ENCODE measurements at places on chromosomes 7 and 10.
A peak's percentile ranks its signal among the peaks of the same experiment; 100 is the strongest.

DNA sequence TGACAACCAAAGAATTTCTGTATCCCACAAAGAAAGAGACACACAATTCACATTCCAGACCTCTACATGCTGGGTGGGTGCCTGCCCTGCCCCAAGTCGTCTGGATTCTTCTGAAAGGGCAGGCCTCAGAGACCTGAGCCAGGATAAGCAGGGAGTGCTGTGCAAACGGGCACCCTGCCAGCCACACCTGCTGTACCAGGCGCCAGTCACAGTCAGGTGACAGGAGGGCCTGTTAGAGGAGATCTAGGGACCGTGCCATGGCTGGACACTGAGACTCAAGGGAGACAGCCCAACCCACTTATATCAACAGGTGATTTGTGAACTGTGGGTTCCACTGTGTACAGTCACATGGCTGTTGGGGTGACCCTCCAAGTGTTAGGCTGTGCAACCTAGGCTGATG, 103.1 kb upstream of the AFAP1L2 start:
- DNase-seq = no peak

GRCh38 chr7:99201027-99201426, 6.9 kb downstream of the KPNA7 start:
- DNase-seq = no peak

GRCh38 chr7:123941391-123942180, 16.5 kb downstream of the SPAM1 start:
- no peak for DNase-seq

DNA sequence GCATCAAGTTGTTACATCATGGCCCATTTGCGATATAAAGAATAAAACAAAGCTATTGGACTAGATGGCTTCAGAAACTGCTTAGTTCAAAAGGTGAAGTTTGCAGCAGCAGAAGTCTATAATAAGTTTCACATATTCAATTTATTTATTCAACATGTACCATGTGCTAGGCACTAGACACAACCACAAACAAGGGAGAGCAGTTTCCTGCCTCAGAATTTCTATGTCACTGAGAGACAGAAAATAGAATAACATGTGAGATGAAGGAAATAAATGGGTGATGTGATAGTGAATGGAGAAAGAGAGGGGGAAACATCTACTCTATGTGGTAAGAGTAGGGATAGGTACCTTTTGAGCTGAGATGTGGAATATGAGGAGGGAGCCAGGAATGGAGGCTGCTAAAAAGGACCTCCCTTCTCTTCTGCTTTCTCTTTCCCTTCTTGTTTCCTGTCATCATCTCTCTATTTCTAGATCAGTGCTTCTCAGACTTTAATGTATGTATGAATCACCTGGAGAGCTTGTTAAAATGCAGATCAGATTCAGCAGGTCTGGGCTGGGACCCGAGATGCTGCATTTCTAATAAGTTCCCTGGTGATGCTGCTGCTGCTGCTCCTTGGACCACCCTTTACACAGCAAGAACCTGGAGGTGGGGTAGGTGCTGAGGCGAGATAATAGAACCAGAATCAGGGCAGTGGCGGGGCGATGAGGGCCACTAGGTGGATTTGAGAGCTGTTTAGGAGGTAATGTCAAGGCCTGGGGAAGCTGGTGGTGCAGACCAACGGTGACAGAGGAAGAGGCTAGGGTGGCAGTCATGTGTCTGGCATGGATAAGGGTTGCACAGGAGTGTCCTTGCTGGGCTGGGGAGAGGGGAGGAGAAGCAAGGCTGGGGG, 13.7 kb upstream of the INMT start:
- DNase-seq = no peak

DNA sequence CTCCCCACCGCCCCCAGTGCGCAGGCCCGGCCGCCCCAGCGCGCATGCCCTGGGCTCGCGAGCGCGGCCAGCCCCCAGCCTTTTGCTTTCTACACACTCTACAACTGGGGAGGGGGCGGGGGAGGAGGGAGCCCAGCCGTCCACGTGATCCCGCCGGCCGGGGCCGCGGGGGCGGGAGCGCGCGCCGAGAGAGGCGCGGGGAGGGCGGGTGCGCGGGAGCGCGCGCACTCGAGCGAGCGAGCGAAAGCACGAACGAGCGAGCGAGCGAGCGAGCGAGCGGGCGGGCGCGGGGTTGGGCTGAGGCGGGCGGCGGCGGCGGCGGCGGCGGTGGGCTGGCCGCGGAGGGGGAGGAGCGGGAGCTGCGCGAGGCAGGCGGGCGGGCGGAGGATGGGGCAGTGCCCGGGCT, at the start of gene AUTS2:
Gene AUTS2 (plus strand): TSS at position 395 of the 406 bp plus-strand sequence. CDS start 1,179 bp downstream, outside the sequence.
- DNase-seq = peak; percentile 98

DNA sequence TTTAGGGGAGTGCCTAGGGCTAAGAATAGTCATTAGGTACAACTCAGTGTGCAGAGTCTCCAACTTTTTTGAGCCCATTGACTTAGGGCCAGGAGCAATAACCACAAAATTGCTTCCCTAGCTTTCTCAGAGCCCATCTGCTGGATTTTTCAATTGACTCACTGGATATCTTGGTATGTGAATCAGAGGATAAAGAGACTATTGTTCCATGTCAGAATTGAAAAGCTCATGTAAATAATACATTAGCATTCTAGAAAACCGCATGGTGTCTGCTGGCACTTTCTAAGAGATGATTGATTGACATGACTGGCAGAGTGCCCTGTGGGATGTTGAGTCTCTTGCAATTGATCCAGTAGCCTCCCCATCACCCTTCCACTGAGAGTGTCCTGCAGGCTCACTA, 246.2 kb downstream of the CCDC7 start:
- DNase-seq = no peak

DNA sequence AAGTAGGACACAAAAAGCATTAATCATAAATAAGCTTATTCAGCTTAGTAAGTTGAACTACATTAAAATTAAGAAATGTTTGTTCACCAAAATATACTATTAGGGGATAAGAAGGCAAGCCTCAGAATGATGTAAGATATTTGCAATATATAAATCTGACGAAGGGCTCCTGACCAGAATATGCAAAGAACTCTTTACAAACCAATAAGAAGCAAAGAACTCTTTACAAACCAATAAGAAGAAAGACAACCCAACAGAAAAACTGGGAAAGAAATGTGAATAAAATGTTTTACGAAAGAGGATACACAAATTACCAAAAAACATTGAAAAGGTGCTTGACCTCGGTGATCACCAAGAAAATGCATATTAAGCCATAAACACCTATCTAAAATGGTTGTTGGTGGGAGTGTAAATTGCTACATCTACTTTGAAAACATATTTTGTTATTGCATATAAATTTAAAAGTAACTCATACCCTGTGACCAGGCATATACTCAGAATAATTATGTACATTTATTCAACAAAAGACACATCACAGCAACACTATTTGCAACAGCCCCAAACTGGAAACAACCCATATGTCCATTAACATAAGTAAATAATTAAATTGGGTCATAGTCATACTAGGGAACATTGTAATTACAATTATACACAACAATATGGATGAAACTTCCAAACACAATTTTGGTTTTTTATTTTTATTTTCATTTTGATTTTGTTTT, 83.3 kb upstream of the CTBP2 start:
- no peak for DNase-seq

GRCh38 chr10:91758303-91759146, 39.7 kb upstream of the TNKS2 start:
- DNase-seq = peak; percentile 47

GRCh38 chr7:16697507-16698199, 51.7 kb downstream of the BZW2 start:
- DNase-seq = no peak

DNA sequence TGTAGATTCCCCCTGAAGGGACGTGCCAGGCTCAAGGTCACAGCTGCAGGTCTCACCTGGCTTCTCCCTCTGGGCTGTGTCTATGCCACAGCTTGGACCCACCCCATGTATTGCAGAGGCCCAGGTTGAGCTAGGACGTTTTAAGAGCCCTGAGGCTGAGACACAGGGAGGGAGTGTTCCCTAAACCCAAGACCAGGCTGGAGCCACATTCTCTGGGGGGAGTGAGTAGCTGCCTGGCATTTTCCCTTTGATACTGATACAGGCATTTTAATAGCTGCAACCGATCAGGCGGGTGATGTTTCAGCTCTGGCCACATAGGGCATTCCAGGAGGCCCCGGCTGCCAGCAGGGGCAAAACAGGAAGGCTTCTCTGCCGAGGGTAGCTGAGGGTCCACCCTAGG, 13.4 kb downstream of the COL13A1 start:
- DNase-seq = no peak

GRCh38 chr10:86423739-86424138, 57.1 kb upstream of the GRID1 start:
- DNase-seq = no peak

DNA sequence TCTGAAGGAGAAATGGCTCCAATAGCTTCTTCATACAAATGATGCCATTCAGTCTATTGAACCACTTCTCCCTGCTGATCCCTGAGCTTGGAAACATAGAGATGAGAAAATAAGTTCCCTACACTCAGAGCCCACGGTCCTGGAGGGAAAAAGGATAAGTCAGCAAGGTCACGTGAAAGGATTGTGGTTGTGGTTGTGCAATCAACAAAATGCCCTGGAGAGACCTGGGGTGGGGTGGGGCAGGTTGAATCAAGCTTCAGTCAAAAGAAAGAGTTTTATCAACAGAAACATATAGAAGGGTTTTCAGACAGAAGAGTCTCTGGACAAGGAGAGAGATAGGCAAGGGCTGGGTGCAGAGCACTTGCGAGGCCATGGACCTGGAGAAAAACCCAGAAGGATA, 30.1 kb downstream of the C10orf90 start:
- DNase-seq = no peak

- DNase-seq = no peak
Observed at GRCh38 chr10:88931548-88931947, 21.0 kb downstream of the ACTA2 start.

GRCh38 chr10:80382989-80383388, 25.4 kb upstream of the PRXL2A start:
- DNase-seq = no peak

DNA sequence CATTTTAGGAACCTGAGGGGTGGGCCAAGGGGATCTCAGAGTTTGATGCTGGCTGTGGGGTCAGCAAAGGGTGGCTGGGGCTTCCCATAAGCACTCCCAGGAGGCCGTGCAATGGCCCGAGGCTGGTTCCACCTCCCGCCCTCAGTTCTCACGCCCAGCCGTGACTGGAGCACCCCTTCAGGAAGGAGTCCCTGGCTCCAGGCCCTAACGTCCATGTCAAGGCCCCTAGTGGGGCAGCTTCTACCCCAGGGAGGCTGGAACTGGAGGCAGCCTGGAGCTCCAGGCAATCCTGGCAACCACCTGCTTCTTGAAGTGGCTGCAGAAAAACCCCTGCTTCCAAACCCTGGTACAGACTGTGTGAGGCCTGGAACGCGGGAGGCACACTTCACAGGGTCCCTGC, 165.5 kb downstream of the DIP2C start:
- no peak for DNase-seq

GRCh38 chr10:17227367-17228090, 512 bp upstream of the VIM start:
- DNase-seq = peak; percentile 70

GRCh38 chr7:8260871-8261694, 884 bp downstream of the ICA1 start:
- peak; percentile 42 for DNase-seq

- DNase-seq = no peak
Observed at GRCh38 chr10:15879663-15880062, 19.4 kb upstream of the MINDY3 start.

DNA sequence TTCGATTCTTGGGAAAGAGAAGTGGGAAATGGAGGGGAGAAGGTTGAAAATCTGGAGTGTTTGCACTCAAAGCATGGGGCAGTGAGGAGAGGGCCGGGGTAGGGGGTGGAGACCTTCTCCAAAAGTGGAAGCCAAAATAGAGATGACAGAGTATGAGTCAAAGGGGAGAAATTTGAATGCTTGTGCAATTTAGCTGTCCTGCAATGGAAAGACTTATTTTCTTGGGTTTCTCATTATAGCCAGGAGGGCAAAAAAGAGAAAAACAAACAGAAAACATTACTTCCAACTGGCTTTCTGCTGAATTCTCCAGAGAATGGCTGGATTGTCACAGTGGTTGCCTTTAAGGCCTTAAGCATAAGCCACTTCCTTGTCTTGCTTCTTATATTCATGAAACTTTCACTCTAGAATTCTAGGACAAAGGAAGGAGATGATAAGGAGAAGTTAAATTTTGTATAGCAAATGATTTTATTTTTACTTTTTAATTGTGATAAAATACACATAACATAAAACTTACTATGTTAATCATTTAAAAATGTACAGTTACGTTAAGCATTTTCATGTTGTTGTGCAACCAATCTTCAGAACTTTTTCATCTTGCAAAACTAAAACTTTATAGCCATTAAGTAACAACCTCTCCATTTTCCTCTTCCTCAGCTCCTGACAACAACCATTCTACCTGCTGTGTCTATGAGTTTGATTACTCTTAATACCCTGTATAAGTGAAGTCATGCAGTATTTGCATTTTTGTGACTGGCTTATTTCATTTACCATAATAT, 100.2 kb downstream of the GPR85 start:
- DNase-seq = no peak

DNA sequence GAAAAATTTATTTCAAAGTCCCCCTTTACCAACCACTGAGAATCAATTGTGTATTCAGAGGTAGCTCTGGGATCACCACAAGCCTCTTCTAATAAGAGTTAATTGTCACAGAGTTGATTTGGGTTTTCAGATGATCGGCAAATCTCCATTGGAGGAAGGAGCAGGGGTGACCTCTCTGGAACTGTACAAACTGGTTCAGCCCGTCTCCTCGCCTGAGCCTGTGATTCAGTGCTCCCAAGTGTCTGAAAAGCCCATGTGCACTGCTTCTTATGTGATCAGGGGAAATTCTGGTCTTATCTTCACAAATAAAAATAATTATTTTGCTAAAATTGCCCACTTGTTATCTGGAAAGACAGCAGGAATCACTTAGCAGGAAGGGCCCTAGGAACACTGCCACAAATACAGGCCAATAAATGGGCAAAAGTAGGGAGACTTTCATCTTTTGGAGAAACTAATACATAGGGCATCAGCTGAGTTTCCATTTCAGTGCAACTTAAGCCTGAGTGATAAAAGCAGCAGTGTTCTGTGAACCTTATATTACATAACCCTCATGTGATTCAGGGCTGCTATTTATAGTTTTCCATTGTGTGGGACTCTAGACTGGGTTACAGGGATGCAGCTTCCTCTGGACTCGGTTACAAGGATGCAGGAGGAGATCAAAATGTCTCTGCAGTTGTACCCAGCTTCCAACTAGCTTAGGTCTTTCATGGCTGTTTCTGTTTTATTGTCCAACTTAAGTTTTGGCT, 32.3 kb downstream of the CDK1 start:
- DNase-seq = no peak

GRCh38 chr7:157675427-157675927, 338.7 kb downstream of the DNAJB6 start:
- DNase-seq = no peak

Measured in GM13977 (cell line).